ENCODE measurements at places on chromosomes 7 and 10. TPM values are rescaled to one million over a fixed set of nuclear protein-coding genes. Genes with fewer than 3 reads are reported as not detected.

CFTR gene
- total RNA-seq: 1.7 TPM

CYP26A1 gene
- total RNA-seq: 0.60 TPM

LRRD1 gene
- total RNA-seq: not detected

LIPK gene
- not detected for total RNA-seq

SFTPA1 gene
- total RNA-seq: not detected

BEND7 gene
- total RNA-seq: 8.8 TPM

GRID2IP gene
- not detected for total RNA-seq

All from mammary microvascular endothelial cell (primary cell).